A549 treated with CpdA at 1 μM for 4 hours (cell line): ENCODE measurements at places on chromosomes 12 and 14. TPM values are rescaled to one million over a fixed set of nuclear protein-coding genes. Genes with fewer than 3 reads are reported as not detected.

Gene SIRT4
- total RNA-seq, result 0.87 to 1.2 TPM (median 1.1 TPM) in 5 replicates

Gene SPATA7
- total RNA-seq, result 3.1 to 4.8 TPM (median 4.5 TPM) in 5 replicates

Gene IL22
- total RNA-seq, result not detected in 5 replicates

Gene ACYP1
- total RNA-seq, result 21.3 to 25.2 TPM (median 23.6 TPM) in 5 replicates

Gene AVPR1A
- total RNA-seq, result 0.02 TPM in 1 of 5 replicates, not detected in the others

Gene PPP2R5E
- total RNA-seq, result 24.6 to 27.3 TPM (median 26.1 TPM) in 5 replicates

Gene KRT6A
- total RNA-seq, result 0.15 to 0.42 TPM (median 0.29 TPM) in 5 replicates
